GM23248 (cell line): ENCODE measurements at places on chromosomes 1 and 21.

GRCh38 chr1:156368889-156369684 lies at the start of gene RHBG:
RHBG (plus strand) TSS chr1:156369211; CDS start chr1:156369250, 39 bp downstream.
- DNase-seq = peak; percentile 49

DNA sequence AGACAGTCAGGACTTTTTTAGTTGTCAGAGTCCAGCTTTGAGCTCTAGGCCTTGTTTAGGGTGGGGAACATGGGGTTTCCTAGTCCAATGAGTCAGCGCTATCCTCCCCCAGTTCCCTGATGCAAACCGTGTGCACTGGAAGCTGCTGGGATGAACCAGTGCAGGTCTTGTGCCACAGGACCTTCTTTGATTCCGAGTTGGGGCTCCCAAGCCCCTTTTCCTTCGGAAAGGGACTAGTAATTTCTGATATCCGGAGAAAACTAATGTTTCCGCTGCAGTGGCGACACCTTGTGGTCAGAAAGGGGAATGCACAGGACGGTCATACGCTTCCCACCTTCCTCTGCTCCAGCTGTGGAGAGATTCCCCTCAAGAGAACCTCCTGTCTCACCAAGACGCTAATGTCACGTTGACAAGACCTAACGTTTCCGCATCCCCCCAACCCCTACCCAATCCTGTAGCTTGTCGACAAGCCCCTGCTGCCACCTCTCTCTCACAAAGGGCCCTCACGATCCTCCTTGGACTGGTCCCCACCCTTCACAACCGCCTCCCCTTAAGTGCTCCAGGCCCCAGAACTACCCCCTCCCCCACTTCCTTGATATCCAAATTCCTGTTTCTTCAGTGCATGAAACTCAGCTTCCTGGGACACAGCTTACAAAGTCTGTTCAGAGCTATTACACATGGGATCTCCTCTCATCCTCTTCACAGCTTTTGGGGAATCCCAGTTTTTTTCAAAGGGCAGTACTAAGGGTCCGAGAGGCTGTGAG lies 30.9 kb downstream of the GPA33 start:
- peak; percentile 55 for DNase-seq

GRCh38 chr1:52191395-52191965 lies 49.6 kb downstream of the ZFYVE9 start:
- peak; percentile 12 for DNase-seq

- DNase-seq = peak; percentile 78
Observed at GRCh38 chr1:209411491-209411929, 172.0 kb upstream of the CAMK1G start.

GRCh38 chr1:94654919-94655318 lies 113.4 kb upstream of the F3 start:
- DNase-seq = no peak

DNA sequence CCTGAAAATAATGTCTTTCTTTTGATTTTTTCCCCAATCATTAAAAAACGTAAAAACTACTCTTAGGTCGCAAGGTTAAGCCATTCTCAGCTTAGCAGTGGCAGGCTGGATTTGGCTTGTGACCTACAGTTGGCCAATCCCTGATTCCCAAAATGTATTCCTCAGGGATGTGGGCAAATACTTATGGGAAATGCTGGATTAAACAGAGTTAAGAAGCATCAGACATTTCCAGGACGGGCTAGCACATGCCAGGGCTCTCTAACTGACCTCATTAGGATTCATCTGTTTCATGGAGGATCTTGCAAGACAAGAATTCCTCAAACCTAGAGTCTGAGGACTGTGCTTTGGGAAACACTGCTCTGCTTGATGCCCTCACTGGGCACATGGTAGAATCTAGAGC lies 982 bp upstream of the IL24 start:
- no peak for DNase-seq

DNA sequence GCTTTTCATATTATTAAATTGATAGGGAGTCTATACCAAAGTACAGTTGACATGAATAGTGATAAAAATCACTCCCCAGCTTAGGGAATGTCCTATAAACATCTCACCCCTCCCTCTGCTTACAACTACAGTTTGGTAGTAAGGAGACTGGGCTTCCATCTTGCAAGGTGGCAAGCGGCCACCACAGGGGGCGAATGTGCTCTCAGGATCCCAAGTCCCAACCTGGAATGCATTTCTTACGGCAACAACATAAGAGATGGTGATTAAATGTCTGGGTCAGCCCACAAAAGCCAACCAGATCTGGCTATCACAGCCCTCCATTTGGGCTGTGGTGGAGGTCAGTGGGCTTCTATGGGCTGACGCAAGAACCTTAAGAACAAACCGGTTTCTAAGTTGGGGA lies 68.0 kb downstream of the SMYD2 start:
- no peak for DNase-seq

DNA sequence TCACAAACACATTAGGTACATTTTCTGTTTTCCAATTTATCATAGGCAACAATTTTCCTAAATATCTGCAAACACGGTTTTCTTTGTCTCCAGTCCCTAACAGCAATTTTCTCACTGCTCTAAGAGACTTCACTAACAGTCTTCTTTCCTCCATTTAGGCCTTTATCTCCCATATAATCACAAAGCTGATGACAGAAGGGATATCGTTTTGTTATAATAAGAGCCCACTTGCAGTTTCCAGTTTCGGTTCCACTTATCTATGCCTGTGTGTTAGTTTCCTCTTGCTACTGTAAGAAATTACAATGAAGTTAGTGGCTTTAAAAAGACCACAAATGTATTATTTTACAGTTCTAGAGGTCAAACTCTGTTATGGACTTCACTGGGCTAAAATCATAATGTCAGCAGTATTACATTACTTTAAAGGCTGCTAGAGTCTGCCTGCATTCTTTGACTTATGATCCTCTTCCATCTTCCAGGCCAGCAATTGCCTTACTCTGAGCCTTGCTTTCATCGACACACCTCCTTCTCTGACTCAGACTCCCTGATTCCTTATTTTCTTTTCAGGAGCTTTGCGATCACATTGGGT lies 549.3 kb downstream of the NCAM2 start:
- no peak for DNase-seq

GRCh38 chr21:14825514-14825974 lies 239.3 kb downstream of the NRIP1 start:
- DNase-seq = no peak

DNA sequence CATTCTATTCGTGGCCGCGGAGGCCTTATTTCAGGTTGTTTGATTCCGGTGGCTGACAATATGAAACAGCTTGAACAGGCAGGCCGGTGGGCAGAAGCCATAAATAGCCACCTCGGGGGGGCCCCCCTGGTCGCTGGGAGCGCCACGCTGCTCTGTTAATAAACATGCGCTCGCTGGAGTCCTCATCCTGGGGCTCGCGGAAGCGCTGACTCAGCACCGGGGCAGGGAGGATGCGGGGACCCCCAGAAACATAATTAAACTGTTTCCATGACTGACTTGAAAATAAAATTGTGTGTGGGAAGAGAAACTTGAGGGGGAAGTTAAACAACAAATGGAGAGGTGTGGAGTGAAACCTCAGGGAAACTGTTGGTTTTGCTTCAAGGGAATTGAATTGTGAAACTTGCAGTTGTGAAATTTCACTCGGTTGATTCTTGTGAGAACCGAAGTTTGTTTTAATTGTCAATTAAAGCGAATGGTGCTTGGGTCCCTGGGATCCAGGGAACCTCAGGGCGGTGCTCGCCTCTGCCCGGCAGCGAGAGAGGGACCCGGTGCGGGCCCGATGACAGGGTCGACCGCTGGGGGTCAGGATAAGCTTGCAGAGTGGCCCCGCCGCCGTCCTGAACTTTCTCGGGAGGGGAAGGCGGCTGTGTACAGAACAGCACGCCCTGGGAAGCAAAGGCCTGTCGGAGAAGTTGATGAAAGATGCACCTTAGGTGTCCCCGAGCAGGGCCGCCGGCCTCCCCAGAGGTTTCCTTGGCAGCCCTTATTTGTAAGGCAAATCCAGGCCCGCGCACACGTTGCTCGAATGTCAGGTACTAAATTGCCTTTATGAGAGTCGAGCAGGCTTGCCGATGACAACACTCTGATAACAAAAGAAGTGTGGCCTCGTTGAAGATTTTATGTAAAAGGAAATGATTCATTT lies 176.9 kb upstream of the LMO4 start:
- no peak for DNase-seq
